Fibroblast of skin of left quadriceps (primary cell): ENCODE measurements at places on chromosomes 5 and 9.

GRCh38 chr5:59158165-59158564, 575.3 kb downstream of the RAB3C start:
- DNase-seq = no peak

DNA sequence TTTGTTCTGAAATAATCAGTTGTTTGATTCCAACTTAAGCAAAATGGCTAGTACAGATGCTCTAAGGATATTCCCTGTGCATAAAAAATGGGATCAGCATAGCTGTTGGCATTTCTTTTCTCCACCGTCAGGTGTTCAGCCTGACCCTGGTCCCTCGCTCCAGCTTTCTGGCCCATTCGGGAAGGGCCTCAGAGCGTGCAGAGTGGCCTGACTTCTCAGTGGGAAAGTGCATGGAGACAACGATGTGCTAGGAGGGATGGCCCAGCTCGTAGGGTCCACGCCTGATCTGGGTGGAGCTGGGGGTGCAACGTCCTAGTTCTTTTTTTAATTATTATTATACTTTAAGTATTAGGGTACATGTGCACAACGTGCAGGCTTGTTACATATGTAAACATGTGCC, 319.1 kb upstream of the IRX4 start:
- no peak for DNase-seq

DNA sequence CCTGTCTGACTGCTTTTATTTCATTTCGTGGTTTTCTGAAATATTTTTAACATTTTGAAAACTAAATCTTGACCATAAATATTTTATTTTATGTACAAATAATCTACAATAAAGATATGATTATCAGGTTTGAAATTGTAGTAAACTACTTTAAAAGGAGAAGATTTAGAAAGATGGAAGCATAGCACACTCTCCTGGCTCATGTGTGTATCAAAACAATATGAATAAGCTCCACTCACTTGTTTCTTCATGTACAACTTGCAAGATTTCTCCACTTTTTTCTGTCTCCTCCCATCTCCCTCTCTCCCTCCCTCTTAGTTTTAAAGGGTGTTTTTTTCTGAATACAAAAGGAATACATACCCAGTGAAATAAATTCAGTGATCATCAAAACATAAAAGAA, 15.4 kb upstream of the VPS13A start:
- no peak for DNase-seq

DNA sequence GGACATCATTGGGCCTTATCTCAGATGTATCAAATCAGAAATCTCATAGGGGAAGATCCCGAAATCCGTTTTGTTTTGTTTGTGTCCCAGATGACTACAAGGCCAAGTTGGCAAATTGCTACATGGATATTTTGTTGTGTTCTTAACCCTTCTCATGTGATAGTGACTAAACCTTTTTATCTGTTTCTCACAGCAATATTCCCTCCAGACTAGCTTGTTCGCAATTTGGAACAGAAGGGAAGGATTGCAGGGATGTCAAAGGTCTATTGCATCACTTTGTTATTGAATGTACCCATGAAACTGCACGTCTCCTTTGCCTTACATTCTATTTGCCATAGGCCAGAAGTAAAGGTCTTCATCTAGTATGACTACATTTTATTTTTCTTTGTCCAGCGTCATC, 453.9 kb downstream of the NFIB start:
- no peak for DNase-seq

GRCh38 chr5:10563110-10563944, 543 bp upstream of the ANKRD33B start:
- no peak for DNase-seq

- peak; percentile 57 for DNase-seq
Measured at GRCh38 chr5:1792842-1793266, 6.8 kb downstream of the MRPL36 start.

- no peak for DNase-seq
Measured at GRCh38 chr5:470961-471749, 28.2 kb downstream of the EXOC3 start.

DNA sequence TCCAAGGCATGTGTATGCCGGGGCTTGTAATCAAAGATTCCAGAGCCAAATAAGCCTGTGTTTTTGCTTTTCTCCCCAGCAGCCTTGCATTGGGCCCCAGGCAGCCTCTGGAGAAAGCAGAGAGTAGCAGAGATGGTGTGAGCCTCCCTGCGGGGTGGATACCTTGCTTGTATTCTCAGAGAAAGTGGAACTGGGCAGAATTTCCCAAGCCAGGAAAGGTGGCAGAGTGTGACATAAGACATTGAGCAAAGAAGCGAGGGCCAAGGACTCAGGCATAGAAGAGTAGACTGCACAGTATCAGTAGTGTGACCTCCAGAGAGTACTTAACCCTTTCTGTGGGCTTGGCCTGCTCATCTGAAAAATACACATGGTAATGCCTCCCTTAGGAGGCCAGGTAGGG, 1.6 kb upstream of the GSN start:
- DNase-seq = no peak

DNA sequence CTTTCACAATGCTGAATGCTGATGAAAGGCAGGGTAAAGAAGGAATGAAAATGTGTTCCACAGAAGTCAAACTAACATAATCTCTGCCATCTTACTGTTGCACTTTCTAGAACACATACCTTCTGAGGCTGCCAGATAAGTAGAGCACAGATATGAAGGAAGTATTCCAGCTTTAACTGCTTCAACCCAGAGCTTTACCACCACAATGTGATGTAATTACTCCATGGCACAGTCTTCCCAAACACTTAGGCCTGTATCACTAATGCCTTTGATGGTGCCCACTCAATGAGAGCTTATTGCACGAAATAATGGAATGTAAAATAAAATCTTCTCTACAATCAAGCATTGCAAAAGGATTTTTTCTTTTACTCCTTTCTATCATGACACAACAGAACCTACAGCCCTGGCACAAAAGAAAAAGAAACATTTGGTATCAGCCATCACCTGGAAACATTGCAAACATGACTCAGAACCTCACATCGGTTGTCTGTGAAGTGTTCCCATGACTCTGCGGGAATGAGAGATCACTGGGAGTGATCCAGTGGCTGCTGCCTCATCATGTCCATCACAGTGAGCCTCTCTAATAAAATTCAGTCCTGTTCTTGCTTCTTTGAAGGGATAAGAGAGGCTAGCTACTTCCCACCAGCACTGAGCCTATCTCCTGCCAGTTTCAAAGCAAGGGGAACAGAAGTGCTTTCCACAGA, 385.8 kb downstream of the EFNA5 start:
- no peak for DNase-seq

- DNase-seq = no peak
Measured at GRCh38 chr9:93107151-93107824, 11.3 kb downstream of the CARD19 start.

- no peak for DNase-seq
Measured at GRCh38 chr5:143678148-143678905, 133.6 kb upstream of the HMHB1 start.

- DNase-seq = no peak
Measured at GRCh38 chr5:342501-343460, 21.3 kb downstream of the AHRR start.

- DNase-seq = peak; percentile 10
Measured at GRCh38 chr5:138467711-138468132, 2.4 kb downstream of the EGR1 start.

GRCh38 chr5:111756581-111757354, at the start of gene NREP:
TSS of gene NREP (minus strand) at chr5:111757194. CDS start at chr5:111755772, 1,422 bp downstream.
- DNase-seq = no peak

DNA sequence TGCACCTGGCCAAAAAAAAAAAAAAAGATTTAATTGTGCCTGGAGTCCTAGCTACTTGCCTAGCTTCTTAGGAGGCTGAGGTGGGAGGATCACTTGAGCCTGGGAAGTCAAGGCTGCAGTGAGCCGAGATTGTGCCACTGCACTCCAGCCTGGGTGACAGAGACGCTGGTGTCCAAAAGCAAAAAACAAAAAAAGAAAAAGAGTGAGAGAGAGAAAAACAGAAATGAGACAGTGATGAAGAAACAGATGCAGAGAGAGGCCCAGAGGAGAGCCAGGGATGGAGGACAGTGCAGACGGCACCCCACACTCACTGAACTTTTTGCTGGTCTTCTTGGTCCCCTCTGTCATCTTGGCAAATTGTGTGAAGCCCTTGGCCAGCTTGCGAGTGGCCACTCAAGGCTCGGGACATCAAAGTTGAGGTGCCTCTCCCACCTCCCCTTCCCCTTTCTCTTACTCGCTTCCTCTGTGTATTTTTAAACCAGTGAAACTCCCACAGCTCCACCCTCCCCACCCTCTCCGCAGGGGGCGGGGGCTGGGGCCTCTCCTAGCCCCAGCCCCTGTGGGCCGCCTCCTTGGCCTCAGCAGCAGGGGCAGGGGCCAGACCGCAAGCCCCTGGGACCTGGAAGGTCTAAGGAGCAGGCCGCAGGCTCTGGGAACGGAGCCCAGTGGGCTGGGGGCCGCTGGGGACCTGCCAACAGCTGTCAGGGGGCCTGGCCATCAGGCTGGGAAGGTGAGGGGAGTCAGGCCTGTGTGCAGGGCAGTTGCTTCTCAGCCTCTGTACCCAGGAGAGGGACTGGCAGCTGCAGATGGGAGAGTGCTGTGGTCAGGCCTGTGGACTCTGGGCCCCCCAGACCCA, at the start of gene SH2D3C:
TSS of gene SH2D3C (minus strand) at position 387 of the 856 bp plus-strand sequence. CDS start at position 348, 39 bp downstream.
- DNase-seq = no peak

DNA sequence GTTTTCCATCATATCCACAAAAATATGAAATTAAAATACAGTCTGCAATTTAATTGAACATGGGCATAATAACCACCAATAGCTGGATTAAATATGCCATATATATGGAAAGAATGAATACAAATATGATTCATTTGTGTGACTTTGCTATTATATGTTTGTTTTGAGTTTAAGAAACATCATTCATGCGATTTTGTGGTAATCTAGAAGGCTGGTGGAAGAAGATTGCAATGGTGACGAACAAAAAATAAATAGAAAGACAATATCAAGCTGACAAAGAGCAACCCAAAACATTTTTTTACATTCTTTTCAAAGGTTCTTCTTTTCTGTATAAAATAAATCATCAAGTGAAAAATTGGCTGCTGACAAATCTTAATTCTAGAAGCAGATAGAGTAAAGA, 610.0 kb downstream of the MAT2B start:
- no peak for DNase-seq

GRCh38 chr9:91144769-91145168, 216.9 kb downstream of the AUH start:
- peak; percentile 79 for DNase-seq

GRCh38 chr5:170466988-170467707, 36.7 kb upstream of the KCNIP1 start:
- peak; percentile 56 for DNase-seq

DNA sequence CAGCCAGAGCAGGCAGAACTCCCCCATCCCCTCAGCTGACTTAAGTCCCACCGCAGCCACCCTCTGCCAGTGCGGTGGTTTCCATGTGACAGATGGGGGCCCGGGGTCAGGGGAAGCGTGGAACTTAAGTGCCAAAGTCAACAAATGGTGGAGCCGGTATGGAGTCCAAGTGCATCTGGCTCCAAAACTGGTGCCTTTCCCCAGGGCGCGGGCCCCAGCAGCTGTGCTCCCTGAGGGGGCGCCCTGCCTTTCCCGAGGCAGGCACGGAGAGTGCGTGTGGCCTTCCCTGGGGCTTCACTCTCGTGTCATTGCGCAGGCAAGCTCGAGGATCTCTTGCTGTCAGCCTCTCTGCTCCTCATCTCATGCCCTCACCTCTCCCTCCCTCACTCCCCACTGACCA, 33.8 kb downstream of the SLC46A2 start:
- DNase-seq = no peak

DNA sequence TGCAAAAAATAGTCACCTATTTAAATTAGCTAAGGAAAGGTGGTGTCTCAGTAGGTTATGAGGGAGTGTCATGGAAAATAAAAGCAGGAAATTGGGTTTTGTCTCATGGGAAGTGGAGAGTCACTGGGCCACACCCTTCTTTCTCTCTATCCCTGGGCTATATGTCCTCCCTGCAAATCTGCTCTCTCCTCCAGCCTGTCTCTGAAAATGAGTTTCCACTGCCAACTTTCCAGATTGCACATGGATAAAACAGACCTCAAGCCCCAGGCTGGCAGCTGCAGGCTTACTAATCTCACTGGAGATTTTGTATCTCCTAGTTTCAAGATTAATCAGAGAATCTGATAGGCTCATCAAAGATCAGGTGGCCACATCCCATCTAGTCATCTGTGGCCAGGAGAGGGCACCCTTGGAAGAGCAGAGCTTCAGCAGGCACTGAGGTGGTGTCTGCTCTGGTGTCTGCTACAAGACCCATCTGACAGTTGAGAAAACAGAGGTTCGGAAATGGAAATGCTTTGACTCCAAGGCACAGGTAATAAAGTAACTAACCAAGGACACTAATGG, 178.9 kb downstream of the MSX2 start:
- DNase-seq = no peak

DNA sequence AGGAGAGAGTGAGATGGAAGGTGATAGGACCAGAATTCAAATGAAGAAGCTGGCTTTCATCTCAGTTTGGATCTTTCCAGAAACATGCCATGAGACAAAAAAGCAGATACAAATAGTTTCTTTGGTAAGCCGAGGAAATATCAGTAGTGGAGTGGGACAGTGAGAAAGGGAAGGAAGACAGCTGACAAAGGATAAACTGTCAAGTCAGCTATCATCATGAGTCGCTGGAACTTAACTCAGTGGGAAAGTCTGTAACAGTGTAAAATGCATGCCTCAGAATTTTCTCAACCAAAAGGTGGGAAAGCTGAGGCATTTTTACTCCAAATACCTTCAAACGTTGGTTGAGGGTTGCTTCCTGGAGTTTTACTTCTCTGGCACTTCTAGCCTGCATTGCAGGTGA, 129.8 kb downstream of the PLPPR1 start:
- DNase-seq = no peak

- DNase-seq = no peak
Measured at GRCh38 chr5:28903643-28904042, 1865.3 kb upstream of the CDH9 start.

GRCh38 chr5:135135530-135136226, 101.7 kb upstream of the PITX1 start:
- no peak for DNase-seq

GRCh38 chr5:112160652-112161391, 258.3 kb downstream of the EPB41L4A start:
- DNase-seq = peak; percentile 80

DNA sequence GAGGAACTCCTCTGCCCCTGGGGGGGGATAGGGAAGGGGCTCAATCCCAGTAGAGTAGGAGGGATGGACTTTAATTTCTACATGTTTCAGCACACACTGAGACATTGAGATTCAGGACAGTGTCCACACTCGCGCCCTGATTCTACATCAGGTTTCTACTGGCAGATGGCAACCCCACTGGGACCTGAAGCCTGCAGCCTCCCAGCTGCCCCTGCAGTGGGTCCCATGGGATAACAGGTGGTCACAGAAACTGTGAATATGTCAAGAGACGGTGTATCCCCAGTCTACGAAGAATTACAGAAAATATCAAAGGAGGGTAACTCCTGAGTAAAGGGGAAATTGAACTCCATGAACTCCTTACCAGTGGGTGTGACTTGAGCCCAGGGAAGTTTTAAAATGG, 2.4 kb upstream of the TERT start:
- no peak for DNase-seq

GRCh38 chr5:149421834-149422233, 42.7 kb upstream of the IL17B start:
- no peak for DNase-seq
